NCI-H1930 (cell line): ENCODE measurements at places on chromosomes 7 and 10.

GRCh38 chr10:73405556-73405955, 8.3 kb downstream of the ANXA7 start:
- no peak for DNase-seq

GRCh38 chr10:4359003-4359402, 467.0 kb upstream of the AKR1E2 start:
- DNase-seq = no peak

DNA sequence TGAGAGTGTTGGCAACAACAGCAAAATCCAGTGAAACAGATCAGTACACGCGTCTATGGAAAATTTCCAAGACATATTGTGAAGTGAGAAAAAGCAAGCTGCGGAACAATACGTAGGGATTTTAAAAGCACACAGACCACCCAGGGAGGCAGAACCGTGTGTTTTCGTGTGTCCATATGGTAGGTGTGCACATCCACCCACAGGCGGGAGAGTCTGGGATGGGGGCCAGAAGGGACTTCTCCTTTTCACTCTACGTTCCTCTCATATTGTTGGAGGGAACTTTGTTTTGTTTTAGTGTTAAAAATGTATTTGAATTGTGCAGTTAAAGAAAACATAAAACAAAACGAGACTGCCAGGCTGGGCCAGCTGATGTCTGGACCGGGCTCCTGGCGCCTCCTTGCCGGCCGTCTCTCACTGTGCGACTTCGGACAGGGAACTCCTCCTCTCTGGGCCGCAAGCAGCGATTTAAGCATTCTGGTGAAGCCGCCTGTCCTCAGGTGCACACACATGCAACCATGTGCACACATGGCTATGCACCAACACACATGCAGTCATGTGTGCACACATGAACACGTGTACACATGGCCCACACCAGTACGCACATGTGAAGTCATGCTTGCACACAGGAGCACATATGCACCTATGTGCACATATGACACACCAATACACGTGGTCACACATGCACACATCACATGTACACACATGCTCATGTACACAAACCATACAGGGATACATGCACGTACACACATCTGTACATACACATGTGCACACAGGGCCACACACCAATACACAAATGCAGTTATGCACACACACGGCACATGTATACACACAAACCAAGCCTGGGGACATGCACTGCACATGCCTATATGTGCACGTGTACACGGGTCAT, 141.1 kb downstream of the ELFN1 start:
- DNase-seq = no peak

GRCh38 chr10:50293513-50294313, 42.4 kb upstream of the ASAH2 start:
- DNase-seq = no peak

DNA sequence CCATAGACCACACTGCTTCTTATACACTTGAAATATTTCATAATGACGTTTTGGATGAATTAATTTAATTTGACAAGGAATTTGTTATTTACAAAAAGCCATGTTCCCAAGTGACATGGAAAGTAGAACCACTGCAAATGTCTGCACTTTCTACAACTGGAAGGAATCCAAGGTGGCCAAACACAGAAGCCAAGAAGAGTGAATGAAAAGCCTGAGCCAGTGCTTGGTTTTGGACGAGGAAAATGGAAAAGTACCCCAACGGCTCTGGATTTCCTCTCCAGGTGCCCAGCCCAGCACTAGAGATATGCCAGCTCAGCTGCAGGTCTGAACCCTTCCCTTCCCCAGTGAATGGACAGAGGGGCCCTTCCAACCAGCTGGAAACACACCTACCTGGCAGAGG, 279.4 kb downstream of the TNS3 start:
- no peak for DNase-seq

DNA sequence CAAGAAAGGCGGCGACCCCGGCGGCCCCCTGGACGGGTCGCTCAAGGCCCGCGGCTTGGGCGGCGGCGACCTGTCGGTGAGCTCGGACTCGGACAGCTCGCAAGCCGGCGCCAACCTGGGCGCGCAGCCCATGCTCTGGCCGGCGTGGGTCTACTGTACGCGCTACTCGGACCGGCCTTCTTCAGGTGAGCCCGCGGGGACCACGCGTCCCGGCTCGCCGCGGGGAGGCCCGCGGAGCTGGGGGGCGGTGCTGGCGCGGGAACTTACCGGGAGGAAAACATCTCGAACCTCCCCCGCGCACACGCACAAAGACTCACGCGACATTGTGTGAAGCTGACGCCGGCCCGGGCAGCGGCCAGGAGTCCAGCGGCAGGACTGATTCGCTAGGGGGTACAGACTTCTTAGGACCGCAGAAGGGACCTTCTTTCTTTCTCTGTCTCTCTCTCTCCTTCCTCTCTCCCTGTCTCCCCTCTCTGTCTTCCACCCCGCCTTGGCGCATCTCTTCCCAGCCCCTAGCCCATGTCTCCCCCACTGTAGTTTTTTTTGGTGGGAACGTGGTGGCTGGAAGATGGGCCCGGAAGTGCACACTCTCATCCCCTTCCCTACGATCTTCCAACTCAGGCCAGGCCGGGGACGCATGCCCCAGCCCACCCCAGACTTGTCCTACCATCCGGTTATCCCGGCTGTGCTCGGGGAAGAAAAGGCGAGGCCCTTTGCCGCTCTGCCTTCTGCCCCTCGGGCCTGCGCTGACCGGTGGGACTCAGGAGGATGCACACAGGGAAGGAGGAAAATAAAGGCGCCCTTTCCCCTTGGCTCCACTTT, 1.2 kb downstream of the EN2 start:
- no peak for DNase-seq

- no peak for DNase-seq
Measured at GRCh38 chr10:22086730-22087401, 83.3 kb upstream of the DNAJC1 start.

DNA sequence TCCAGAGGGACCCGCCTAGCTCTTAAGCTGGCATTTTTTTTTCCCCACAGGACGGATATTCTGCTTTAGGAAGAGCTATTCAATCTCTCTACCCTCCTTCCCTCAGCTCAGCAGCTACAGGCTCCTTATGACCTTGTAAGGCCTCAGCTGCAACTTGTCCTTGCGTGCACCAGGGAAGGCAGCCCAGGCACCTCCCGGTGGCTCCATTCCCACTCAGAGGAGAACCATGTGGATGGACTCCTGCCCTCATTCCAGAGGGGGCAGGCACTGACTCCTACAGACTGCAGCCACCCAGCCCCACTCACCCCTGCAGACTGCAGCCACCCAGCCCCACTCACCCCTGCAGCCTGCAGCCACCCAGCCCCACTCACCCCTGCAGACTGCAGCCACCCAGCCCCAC, 73.7 kb downstream of the ITIH5 start:
- no peak for DNase-seq

- DNase-seq = no peak
Measured at GRCh38 chr10:112763916-112764520, 186.0 kb upstream of the TCF7L2 start.

DNA sequence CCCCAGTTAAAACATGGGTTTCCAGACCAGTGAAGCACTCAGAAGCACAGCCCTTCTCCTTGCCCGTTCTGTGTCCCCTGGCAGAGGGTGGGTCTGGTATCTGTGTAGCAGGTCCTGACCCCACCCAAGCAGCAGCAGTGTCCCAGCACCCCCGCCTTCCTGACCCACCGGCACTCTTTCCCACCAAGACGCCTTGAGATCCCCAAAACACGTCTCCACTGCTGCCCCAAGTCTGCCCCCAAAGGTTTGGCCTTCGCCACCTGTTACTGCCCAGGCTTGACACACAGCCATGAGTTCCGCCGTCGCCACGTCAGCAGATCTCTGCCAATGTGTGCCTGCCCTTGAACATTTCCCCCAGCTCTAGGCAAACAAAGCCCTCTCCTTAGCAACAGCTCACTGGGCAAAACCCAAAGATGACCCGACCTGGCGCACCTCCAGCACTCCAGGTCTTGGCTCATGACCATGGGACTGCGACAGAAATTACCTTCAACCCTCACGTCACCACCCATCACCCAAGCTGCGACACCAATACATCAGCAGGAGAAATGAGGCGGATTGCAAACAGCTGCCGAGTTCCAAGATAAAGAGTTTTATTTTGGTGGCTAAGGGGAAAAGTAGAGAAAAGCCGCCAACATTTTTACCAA, 75.6 kb downstream of the CTBP2 start:
- no peak for DNase-seq

DNA sequence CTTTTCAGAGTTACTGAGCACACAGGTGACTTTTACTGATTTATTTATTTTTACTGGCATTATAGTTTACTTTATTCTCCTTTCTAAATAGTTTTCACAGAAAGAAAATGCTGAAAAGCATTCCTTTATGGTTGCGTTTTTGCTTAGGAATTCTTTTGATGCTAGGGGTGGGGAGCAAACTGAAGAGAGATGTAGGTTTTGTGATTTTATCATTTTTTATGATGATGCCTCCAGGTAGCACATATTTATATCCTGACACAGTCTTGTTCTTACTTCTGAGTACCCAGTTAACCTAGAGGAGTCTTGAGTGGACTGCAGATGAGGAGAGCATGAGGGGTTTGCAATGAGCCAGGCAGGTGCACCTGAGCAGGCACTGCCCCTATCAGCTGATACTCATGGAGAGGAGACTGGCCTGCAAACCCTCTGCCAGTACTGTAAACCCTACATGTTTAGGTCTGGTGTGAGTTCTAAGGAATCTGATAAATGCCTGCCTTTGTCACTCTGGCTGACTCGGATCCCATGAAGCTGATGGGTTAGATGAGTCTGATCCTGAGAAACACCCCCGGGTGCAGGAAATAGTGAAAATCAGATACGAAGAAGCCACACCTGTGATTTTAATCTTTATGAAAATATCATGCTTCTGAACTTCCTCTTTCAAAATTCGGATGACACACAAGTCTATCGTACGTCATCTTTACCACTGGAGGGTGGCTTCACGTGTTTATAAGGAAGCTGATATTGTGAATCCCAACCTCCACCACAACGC, 302.9 kb downstream of the WDR37 start:
- no peak for DNase-seq

DNA sequence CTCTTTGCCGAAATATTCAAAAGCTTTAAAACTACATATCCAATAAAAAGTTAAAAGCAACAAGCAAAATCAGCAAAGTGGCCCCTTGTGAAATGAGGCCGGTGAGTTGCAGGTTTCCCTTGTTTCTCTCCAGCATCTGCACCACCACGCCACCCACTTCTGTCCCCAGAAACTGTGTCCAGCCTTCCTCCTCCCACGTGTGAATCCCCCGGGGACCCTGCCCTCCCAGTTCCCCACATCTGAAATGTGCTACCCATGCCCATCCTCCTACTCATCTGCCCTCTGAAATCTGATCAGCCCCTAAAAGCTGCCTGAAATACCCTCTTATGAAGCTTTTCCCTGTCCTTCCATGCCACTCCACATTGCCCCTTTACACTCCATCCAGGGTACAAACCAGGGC, 3.8 kb downstream of the ALOX5 start:
- DNase-seq = no peak

DNA sequence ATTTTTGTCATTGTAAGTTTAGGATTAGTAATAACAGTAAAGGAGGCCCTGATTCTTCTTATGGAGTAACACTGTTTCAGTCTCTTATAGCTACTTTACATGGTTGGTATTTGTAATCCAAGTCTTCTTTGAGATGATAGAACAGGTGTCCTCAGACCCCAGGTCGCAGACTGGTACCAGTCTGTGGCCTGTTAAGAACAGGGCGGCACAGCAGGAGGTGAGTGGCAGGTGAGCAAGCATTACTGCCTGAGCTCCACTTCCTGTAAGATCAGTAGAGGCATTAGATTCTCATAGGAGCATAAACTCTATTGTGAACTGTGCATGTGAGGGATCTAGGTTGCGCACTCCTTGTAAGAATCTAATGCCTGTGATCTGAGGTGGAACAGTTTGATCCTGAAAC, 77.3 kb downstream of the STK31 start:
- no peak for DNase-seq

DNA sequence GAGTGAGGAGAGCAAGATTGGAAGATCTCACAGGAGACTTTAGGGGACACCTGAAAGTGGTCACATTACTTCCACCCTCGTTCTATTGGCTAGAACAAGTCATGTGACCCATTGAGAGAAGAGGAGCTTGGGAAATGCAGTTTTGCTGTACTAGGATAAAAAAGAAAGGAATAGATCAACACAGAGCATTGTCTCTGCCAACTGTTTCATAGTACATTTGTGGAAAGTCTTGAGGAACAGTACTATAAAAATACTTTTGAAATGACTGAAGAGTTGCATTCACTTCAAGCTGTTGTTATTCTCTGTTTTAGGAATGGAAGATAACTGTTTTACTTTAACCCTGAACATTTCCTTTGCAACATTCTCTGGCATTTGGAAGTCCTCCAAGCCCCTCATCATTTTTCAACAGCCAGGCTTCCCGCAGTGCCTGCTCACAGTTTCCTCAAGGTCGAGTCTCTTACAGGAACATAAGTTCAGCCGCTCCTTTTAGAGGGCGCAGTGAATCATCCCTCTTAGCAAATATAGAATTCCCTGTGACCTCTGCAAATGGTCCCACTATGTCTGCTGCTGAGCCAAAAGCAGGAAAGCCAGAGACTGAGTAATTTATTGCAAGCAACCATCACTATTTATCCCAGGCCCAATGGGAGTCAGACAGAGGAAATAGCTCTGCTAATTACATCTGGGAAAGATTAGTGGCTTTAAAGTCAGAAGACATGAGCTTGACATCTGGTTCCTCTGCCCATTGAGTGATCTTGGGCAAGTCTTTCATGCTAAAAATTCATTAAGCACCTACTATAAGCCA, 40.7 kb downstream of the MRPL32 start:
- DNase-seq = no peak

GRCh38 chr10:67801118-67801517, 36.9 kb downstream of the DNAJC12 start:
- DNase-seq = no peak

DNA sequence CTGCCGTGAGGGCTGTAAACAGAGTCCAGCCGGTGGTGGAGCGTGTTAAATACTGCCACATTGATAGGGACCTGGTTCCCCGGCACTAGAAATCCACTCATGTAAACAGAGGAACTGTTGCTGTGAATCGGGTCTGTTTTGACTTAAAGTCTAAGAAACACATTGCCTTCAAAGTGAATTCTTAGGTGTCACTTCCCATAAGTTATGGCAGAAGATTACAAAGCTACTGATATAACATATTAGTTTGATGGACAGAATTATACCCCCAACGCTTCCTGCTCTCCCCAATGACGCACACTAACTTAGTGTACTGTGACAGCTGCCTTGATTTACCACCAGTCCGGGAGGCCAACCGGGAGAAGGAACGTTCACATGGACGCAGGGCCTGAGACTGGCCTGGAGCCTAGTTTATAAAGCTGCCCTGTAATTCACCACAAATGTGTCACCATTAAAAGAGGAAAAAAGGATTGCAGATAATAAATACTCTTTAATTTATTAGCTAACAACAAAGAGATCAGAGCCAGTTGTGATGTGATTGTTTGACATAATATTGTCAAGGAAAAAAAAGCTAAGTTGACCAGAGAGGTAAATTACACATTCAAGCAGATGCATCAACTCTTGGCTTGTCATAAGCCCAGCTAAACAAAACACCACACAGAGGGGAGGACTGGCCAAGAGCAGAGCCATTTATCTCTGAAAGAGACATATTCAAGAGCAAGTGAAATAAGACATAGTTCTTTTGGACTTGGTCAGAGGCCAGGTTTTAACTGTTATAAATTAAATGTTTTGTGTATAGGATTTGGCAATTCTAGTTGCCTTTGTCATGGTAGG, 820.6 kb downstream of the LRMDA start:
- DNase-seq = no peak

- no peak for DNase-seq
Measured at GRCh38 chr7:92681633-92682032, 91.4 kb upstream of the FAM133B start.

GRCh38 chr10:67793313-67793712, 44.7 kb downstream of the DNAJC12 start:
- DNase-seq = no peak
